ENCODE measurements at places on chromosomes 4 and X.

GRCh38 chr4:155478336-155478835 lies 101.6 kb upstream of the MAP9 start:
- no peak for DNase-seq

DNA sequence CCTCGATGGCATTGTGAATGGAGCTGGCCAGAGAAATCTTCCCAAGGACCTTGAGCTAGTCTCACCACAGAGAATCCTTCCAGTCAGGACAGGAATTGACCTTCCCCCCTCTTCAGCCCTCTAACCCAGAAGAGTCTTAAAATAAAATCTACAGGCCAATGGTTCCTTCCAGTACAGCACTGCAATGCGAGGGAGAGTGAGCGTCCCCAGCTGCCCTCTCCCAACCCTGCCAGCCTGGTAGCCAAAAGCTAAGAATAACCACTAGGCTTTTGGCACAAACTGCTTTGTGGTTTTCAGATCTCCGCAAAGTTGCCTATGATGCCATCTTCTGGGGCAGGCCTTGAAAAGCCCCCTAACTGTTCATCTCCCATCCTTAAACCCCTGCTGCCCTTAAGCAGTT lies 175.1 kb downstream of the AR start:
- DNase-seq = no peak

DNA sequence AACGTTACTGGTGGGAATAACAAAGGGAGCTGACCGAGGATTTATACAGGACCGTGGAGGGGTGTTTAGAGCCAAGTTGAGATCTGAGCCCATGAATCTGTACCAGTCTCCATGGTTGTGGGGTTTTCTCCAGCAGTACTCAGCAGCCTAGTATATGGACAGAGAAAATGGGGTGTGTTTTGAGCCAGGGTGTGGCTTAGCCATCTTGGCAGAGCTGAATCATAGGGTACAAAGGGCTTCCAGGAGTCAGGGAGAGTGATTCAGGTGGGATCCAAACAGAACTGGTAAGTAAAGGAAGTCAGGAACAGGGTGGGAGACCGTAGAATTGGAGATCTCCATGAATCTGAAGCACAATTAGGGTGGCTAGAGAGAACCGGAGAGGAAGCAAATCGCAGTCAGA lies 7.4 kb upstream of the HPRT1 start:
- peak; percentile 5 for DNase-seq

DNA sequence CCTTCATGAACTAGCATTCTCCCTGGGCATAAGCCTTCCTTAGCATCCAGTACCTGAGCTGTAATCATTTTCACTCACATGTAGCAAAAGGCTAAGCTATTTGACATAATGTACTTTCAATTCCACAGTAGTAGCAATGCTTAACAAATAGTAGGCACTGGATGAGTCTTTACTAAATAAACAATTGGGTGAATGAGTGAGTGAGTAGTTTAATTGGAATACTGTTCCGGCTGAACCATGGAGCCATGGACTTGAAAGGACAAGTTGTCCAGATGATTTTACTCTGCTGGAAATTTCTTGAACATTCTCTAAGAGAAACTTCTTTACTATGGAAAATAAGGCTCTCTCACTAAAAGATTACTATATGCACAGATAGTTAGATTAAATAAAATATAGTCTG lies 159.3 kb downstream of the FAM47B start:
- no peak for DNase-seq

DNA sequence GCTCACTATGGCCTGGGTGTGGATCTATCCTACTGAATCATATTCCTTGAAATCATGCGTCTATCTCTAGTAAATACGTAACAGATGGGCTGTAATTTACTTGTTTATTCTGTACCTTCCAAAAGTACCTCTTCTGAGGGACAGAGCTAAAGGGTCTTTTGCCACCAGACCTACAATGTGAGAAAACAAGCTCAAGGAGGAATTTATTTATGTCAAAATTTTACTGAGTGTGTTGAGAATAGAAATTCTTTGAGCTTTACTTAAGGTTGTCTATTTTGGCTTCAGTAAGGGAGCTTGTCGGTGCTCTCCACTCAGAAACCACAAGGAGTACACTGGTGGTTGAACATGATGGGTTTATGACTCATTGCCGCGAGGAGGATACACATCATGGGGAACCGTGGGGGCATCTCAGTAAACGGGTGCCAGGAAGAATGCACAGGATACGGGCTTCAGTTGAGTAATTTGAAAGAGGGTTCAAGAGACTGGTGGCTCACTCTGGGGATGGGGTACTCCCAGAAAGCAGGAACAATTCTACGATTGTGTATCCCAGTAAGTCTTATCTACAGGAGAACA lies 3.0 kb downstream of the ANK2 start:
- DNase-seq = peak; percentile 79

DNA sequence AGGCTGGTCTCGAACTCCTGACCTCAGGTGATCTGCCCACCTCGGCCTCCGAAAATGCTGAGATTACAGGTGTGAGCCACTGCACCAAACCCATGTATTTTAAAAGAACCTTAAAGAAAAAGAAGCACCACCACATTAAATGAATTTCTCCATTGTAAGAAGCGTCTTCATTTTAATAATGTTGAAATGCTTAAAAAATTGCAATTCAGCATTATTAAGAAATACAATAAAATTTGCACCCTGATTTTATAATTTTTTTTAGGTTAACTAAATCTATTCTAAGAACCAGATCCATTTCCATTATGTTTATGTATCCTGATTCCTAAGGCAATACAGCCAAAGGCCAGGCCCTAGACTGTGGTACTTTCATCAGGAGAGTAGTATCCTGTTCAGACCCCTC lies 167.2 kb downstream of the BTC start:
- DNase-seq = no peak

DNA sequence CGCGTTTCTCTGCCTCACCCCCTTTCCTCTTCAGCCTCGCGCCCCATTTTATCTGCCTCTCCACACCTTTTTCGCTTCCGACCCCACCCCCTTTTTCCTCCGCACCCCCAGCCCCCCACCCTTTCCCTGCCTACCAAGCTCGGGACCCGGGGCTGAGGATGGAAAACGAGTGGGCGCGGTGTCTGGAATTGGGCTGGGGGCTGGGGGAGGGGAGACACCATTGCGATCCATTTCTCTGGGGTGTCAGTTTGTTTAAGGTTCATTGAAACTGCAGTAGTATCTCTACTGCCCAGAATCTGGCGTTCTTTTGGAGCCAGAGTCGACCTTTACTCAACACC lies 707 bp downstream of the SLC9A6 start:
- DNase-seq = no peak

DNA sequence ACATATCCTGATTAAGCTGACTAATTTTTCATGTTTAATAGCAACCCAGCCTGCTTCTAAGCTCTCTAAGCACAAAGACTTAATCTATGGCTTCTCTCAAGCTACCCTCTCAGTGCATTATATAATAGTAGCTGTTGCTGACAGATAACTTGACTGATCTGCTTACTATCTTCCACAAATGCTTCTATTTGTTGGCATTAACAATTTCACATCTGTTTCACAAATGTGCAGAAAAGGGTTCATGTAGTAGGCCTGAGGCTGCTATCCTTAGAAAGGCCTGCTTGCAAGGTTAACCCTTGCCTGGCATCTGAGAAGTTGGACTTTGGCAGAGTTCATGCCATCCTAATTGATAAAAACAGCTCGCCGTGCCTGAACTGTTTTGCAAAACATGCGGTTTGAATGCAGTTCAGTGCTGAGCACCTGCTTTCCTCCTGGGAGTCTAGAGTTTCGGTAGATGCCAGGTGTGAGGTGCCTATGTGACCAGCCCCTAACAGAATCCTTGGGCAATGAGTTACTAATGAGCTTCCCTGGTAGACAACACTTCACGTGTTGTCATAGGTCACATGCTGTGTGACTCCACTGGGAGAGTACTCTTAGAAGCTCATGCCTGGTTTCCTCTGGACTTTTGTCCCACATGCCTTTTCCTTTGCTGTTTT lies 68.4 kb downstream of the NSG1 start:
- no peak for DNase-seq

GRCh38 chr4:153008578-153009199 lies 72.6 kb downstream of the FHDC1 start:
- no peak for DNase-seq

DNA sequence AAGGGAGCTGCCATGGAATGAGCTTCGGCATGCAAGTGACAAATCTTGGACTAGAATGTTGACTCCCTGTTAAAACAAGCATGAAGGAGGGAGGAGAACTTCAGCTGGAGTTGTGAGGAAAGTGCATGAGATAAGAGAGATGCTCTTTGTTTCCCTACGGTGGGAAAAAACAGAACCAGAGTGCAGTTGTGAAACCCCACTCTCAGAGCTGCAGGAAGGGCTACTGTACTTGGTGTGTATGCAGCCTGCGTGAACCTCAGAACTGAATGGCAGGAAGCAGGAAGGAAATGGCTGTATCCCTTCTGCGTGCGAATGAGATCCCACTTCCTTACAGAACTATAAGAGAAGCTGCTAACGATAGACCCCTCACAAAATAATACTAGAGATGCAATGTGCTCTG lies 57.2 kb downstream of the EGF start:
- no peak for DNase-seq

- DNase-seq = no peak
Measured at GRCh38 chr4:28279249-28279648, 1418.6 kb downstream of the STIM2 start.

DNA sequence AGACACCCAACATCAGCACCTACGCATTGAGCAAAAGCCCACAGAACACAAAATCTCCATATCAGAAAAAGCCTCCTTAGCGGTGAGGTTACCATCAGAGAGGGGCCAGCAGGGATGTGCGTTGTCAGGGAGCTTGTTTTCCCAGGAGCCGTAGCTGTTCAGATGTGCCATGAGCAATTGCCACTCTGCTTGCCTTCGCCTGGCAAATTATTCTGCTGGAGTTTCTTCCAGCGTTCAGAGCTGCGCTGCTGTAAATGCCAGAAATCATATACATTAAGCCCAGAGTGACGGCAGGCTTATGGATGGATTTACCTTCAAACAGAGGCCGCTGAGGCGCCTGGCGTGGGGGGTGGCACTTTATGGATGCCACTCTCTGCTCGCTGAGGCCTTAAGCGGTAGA lies 632.3 kb downstream of the BCOR start:
- DNase-seq = no peak

- DNase-seq = no peak
Measured at GRCh38 chrX:21662761-21663160, 4.6 kb upstream of the KLHL34 start.

GRCh38 chrX:10726647-10727046 lies 106.3 kb upstream of the MID1 start:
- DNase-seq = peak; percentile 71

DNA sequence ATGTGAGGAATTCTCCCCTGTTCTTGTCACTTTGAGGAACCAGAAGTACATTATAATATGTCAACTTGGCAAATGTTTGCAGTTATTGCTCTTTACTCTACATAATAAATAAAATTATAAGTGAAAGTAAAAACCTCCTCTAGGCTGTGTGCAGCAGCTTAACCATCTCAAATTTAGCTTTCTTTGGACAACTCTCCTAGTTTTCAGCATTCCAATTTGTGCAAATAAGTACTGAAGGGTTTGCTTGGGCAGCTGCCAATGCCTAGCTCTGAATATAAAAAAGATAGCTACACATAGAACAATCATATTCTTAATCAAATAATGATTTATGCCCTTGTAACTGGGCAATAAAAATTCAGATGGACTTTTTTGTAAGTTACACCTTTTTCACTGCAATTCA lies 82.5 kb downstream of the GASK1B start:
- no peak for DNase-seq

DNA sequence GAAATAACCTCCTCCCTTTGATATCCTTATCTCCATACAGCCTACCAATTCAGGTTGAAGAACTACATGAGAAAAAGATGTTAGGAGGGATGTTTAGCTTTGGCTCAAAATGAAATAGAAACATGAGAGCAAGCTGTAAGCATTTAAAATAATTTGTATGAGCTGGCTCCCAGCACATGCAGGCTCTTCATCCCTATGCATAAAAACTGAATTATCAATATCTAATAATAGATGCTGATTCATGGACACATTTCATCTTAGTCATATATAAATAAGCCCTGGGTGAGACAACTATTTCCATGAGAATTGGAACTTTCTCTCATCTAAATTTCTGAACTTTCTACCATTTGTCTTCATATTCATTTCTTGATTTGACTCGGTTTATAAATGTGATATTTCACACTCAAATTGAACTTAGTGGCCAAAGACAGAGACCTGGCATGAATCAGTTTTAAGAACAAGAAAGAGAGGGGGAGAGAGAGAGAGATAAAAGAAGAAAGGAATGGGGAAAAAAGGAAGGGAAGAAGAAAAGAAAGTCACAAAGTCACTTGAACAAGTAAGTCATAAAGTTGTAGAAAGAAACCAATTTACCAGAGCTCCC lies 48.9 kb upstream of the GPR174 start:
- no peak for DNase-seq

DNA sequence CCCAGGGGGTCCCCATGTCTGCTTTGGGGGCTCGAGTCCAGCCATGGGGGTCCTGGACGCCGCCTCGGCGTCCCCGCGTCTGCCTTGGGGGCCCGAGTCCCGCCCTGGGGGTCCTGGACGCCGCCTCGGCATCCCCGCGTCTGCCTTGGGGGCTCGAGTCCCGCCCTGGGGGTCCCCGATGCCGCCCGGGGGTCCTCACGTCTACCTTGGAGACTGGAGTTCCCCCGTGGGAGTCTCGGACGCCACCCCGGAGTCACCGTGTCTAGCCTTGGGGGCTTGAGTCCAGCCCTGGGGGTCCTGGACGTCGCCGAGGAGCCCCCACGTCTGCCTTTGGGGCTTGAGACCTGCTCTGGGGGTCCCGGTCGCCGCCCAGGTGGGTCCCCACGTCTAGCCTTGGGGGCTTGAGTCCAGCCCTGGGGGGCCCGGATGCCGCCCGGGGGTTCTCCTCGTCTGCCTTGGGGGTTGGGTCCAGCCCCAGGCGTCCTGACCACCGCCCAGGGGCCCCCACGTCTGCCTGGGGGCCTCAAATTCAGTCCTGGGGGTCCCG lies 1.1 kb upstream of the GTPBP6 start:
- DNase-seq = no peak

GRCh38 chr4:55411621-55412020 lies 15.9 kb downstream of the TMEM165 start:
- DNase-seq = no peak

- DNase-seq = no peak
Measured at GRCh38 chr4:180852738-180853137, 1390.5 kb upstream of the TENM3 start.

GRCh38 chr4:51895158-51895557 lies 52.2 kb downstream of the DCUN1D4 start:
- no peak for DNase-seq

DNA sequence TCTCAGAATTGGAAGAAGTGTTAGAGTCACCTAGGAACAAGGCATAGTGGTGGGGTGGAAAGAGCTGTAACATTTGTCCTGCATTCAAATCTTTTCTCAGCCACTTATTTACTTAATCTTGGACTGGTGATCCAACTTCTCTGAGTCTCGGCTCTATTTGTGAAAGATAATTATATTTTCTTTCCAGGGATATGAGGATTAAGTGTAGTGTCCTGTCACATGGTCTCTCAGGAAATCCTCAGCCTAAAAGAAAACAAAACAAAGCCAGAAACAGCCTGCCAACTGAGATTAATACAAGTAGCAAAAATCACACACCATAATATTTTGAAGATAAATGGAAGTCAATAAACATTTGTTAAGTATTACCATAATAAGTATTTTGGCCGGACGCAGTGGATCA lies 33.3 kb upstream of the ETNPPL start:
- no peak for DNase-seq

- DNase-seq = no peak
Measured at GRCh38 chr4:32000846-32001488, 1280.8 kb downstream of the PCDH7 start.
